Stimulated activated naive CD4-positive, alpha-beta T cell (primary cell): ENCODE measurements at places on chromosomes 7 and 10.

DNA sequence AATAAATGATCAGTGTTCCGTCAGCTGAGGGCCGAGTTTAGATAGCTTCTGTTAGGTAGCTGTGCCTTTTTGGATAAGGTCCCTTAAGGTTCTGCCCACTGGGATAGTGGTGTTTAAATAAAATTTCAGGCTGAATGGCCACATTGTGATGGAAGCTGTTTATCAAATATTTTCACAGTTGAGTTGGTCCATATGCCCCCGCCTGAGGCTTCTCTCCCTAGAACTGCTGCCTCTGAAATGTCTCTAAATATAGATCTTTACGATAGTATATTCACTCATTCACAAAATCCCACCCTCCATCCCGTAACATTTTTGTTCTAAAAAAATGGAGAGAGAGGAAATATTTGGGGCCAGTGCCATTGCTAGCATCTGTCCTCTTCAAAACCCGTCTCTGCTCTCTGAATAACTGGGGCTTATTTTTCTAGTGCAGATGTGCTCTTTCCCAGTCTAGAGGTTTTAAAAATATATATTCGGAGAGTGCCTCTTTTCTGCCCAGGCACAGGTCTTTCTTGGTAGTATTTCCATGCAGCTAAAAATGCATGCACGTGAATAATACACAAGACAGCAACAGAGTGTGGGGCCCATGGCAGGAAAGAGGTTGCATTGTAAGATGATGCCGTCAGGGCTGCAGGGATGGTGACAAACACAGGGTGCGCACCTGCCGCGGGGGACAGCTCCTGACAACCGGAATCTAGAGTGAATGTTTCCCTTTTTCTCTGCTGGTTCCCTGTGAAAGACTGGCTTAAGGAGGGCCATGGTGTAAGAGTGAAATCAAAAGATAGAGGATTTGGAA is 105.4 kb upstream of the BTBD16 start:
- DNase-seq: no peak

- DNase-seq: no peak
These were observed 764.8 kb upstream of the ZNF722 start for GRCh38 chr7:63233881-63234280.

DNA sequence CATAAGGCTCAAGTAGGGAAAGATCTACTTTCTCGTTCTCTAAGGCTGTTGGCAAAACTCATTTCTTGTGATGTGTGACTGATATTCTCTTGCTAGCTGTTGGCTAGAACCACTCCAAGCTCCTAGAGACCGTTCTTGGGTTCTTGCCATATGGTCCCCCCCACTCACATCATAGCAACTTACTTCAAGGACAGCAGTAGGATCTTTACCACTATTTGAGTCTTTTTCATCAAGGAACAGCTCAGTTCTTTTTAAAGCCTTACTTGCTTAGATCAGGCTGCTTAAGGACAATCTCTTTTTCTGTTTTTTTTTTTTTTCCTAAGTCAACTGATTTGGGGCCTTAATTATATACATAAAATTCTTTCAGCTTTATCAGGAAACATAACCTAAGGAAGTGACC is 251.1 kb downstream of the GPR37 start:
- no peak for DNase-seq

DNA sequence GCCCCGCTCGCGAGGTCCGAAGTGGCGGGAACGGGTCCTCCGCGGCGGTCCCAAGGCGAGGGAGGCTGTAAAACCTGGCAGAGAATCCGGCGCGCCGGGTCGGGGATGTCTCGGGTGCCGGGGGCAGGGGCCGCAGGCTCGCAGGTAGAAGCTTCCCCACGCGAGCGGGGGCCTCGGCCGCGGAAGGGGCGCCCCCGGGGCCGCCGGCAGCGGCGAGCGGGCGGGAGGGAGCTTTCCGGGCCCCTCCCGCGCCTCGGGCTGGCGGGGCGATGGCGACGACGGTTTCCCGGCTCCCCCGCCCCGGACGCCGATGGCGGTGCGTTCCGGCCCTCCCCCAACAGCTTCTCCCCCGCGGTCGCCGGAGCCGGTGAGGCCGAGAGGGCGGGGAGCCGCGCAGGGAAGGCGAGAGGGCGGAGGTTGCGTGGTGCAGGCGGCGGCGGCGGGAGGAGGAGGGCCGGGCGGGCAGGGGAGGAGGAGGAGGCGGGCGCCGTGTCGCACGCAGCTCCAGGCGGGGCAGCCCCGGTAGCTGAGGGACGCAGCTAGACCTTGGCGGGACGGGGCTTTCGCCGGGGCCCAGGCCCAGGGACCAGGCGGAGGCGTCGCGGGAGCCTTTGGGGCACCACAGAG is at the start of gene CUL1:
Gene CUL1 (plus strand): TSS at position 507 of the 627 bp plus-strand sequence. CDS start 31,220 bp downstream, outside the sequence.
- DNase-seq: peak; percentile 79

GRCh38 chr10:80100861-80101695 is 22.6 kb downstream of the TMEM254 start:
- DNase-seq: no peak

DNA sequence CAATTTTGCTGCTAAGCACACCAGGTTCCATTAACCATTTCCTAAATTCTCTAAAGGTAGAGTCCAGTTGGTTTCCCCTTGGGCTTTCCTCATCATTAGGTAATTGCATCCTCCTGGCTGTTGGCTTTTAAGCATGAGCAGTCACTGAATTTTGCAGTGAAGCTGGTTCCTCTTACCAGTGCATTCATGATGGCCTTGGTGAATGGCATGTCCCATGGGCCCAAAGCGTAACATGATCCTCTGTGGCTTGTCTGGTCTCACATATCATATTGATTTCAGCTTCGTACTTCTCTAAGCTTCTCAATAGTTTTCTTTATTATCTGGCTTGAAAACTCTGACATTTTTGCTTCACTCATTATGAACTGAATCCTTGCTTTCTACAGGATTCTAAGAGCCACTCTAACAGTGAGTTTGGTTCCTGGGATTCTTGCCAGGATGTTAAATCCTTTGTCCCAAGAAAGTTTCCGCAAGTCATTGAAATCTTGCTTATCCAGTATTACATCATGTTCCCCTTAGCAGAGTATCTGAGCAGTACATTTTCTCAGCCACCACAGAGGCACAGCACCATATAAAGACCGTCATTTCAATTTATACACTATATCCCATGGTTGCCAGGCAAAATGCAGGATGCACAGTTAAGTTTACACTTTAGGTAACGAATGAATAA is 134.2 kb downstream of the PTN start:
- no peak for DNase-seq

DNA sequence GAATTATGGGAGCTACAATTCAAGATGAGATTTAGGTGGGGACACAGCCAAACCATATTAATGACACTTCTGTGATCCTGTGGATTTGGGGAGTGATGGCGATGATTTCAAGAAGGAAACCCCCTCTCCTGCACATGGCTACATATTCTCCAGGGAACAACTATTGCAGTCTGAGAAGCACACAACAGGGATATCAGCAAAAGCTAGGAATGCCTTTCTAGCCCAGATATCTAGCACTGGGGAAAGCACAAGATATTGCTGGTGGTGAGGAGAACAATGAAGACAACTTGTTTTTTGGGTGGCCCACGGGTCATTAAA is 24.3 kb downstream of the EPDR1 start:
- DNase-seq: no peak

- no peak for DNase-seq
These were observed 69.4 kb downstream of the SAMD9 start for GRCh38 chr7:93048136-93048930.

DNA sequence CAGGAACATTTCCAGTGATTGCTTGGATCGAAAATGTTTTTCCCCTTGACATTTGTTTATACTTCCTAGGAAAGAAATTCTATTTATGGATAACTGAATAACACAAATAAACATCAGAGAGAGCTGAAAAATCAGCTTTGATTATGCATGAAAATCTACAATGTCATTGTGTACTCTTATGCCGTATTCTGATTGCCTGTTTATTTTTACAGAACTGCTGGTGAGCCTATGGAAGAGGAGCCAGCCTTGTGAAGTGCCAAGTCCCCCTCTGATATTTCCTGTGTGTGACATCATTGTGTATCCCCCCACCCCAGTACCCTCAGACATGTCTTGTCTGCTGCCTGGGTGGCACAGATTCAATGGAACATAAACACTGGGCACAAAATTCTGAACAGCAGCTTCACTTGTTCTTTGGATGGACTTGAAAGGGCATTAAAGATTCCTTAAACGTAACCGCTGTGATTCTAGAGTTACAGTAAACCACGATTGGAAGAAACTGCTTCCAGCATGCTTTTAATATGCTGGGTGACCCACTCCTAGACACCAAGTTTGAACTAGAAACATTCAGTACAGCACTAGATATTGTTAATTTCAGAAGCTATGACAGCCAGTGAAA is 121.5 kb downstream of the TWIST1 start:
- no peak for DNase-seq

GRCh38 chr10:122861711-122862161 is 16.1 kb upstream of the CUZD1 start:
- DNase-seq: no peak

DNA sequence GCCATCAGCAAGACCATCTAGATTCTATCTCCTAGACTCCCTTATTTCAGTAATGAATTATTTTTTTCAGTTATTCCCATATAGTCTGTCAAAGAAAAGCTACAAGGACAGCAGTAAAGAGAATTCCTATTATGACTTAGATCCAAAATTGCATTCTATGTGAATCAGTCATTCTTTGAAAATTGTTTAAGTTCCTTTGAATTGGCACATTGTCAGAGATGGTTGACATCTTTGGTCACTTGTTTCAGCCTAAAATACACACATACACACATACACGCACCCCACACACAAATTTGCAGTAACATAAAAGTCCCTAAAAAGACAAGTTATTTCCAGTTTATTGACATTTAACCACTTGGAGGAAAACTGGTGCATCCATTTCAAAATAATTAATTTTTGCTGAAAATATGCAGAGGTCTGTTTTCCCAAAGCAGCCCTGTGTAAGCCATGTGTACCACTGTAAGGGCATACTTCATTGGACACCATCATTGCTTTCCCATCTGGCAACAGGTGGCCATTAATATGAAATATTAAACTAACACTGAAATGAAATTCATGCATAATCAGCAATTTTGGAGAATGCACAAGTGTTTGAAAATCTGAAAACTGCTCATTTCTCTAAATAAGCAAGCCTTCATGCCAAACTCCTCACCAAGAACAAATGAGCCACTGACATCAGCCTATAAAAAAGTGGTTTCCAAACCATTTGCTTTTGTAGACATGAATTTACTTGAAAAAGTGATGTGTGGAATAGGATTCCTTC is 121.7 kb upstream of the COL1A2 start:
- no peak for DNase-seq
